NCI-H187 (cell line): ENCODE measurements at places on chromosomes 1 and 21.

DNA sequence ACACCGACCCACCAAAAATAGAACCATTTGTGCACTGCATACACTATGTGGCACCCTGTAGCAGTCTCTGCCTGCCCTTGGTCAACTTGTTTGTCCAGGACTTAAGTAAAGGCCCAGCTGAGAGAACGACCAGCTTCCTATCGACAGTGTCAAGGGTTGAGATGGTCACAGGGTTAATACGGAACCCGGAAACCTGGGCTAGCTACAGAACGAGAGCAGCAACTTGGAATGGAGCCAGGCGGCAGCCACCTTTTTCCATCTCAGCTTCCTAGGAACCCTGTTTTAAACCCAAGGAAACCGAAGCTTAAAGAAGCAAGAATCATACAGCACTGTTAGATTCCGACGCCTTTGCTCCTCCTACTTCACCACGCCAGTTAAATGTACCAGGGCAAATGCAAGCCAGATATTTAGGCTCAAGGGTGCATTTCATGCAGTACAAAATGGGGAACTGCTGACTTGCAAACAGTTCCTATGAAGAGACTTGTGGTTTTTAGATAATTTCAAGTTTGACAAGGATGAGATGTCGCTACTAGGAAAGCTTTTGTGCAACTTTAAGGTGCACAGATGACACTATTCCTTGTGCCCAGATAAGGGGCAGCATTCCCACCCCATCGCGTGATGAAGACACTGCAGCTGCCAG, 35.5 kb downstream of the SLC66A1 start:
- no peak for DNase-seq

GRCh38 chr1:70146488-70146887, 58.9 kb downstream of the LRRC40 start:
- no peak for DNase-seq

DNA sequence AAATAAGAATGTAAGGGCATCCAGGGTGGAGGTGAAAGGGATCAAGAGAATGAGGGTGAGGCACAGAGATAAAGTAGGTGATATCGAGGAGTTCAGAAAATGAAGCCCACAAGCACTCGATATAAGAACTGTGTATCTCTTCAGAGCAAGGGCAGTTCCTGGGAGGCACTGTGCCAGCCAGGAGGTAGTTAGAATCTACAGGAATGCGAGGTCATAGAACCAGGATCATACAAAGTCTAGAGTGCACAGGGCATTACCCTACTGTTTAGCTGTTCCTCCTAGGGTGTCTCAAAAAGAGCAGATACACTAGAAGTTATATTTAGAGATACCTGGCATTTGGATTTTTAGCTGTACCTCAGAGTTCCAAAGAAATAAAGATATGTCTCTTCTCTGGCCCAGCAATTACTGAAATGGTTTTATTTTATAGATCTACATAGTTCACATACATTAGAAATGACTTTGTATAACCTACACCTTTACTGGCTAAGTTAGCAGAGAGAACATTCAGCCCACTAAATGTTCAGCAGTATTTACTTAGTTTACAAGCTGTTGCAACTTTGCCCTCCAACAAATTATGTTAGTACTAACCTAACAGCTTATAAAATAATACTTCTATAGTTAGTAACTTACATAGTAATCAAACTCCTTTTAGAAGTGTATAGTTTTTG, 1.6 kb downstream of the OVAAL start:
- no peak for DNase-seq

DNA sequence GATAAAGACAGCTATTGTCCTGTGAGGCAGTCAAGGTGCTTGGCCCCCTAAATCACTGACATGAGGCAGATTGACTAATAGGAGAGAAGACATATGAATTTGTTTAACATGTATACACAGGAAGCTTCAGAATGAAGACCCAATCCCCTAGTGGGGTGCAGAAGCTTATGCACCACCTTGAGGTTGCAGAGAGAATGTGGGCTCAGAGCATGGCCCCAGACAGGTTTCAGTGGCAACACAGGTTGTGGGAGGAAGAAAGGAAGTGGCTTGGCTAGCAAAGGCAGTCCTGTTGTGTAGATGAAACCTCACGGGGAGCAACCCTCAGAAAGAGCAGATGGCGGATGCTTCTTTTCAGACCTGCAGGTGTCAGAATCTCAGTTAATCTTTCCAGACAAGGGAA, 37.0 kb upstream of the PARP1 start:
- DNase-seq = no peak

GRCh38 chr1:95916616-95917015, 682.6 kb downstream of the RWDD3 start:
- DNase-seq = no peak

DNA sequence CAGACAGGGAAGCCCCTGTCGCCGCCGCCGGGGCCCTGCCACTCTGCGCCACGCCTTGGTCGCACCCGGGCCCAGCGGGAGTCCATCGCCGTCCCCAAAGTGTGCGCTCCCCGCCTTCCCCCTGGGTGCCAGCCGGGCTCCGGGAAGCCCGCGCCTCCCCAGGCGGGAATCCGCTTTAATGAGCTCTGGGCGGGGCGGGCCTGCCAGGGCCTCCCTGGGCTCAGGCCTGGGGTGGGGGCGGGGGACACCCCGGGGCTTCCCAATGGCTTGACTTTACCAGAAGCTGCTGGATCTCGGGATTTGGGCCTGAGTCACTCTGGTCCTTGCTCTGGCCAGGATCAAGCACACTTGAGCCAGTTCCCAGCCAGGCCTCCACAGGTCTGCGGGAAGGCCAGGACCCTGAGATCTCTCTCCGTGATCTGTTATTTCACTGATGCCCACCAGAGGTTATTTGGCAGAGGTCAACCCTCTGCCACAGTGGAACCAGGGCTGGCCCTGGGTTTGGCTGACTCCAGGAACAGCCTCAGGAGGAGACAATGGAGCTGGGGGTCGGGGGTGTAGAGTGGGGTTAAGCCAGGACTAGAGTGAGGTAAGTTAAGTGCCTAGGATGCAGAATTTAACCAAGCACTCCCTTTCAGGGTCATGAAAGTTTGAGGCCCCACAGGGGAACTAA, 178.4 kb upstream of the EDN2 start:
- DNase-seq = no peak

DNA sequence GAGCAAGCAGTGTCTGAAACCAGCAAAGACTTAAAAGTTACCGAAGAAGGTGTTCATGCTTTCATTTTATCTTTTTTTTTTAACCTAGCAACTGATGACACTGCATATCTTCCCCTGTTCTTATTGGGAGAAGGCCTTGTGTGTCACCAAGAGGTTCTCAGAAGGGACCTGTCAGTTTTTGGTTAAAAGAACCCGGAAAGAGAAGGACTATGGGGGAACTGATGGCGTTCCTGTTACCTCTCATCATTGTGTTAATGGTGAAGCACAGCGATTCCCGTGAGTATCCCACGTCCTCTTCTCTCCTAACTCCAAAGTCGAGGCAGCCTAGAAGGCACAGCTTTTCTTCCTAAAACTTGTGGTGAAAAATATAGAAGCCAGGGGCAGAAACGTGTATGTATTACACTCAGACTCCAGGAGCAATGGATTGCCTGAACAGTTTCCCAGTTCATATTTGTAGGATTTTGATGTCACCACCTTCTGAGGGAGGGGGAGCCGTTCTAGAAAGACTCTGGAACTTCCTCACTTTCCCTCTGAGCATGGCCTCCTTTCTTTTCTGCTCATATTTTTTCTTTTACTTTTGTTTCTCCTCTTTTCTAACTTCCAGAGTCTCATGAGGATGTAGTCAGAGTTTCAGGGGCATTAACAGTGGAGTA, at the start of gene MR1:
MR1 (plus strand) TSS at position 185 of the 653 bp plus-strand sequence; CDS start at position 210, 25 bp downstream.
- DNase-seq = no peak
